RCC 7860 (cell line): ENCODE measurements at places on chromosomes 2 and 18.

DNA sequence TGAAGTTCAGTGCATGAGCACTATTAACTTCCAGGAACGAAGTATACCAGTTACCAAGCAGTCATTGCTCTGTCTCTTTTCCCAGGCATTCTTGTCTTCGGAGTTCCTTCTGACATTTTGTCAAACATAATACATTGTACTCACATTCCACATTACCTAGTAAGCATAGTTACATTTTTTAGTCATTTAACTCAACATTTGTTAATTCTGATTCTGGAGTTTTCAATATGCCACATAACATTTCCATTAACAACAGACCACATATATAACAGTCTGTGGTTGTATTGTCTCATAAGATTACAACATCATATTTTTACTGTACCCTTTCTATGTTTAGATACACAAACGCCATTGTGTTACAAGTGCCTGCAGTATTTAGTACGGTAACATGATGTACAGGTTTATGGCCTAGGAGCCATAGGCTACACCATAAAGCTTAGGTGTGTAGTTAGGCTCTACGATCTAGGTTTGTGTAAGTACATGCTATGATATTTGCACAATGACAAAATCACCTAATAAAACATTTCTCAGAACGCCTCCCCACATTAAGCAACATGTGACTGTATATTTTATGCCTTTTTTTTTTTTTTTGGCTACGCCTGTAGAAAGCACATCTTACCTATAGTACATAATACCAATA, 187.1 kb downstream of the DYM start:
- DNase-seq = no peak

GRCh38 chr18:8952769-8953760, 149.4 kb upstream of the NDUFV2 start:
- DNase-seq = no peak

- no peak for DNase-seq
Measured at GRCh38 chr2:44580875-44581515, 219.2 kb downstream of the CAMKMT start.

DNA sequence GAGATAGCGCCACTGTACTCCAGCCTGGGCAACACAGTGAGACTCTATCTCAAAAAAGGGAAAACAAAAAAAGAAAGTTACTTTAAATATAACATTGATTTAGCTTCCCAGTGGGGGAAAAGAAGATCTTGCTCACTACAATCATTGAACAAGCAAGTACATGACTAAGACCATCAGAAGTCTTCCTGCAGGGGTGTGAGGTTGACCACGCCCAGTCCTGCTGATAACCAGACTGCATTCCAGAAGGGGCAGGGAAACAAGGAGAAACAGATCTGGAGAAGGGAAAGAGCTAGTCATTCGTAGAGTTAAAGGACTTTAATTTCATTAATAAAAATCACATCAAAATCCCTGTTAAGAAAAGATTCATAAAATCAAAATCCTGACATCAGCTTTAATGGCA, 77.5 kb downstream of the EPHA4 start:
- DNase-seq = no peak

GRCh38 chr2:10917927-10918326, 6.2 kb downstream of the KCNF1 start:
- no peak for DNase-seq

DNA sequence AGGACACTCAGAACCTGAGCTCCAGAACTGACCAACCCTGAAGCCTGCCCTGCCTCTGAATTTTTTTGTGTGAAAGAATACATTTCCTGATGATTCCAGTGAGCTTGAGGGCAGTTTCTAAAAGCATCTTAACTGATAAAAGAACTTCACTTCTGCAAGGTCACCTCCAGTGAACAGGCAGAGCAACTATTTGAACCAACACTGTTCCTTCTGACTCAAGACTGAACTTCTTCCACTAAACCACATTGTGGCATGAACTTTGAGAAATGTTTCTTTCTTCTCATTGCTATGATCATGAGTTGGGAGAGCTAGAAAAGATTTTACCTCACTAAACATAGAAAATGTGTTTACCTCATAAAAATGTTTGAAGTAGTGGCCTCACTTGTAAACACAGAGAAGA, 83.8 kb upstream of the SERTAD2 start:
- DNase-seq = no peak

DNA sequence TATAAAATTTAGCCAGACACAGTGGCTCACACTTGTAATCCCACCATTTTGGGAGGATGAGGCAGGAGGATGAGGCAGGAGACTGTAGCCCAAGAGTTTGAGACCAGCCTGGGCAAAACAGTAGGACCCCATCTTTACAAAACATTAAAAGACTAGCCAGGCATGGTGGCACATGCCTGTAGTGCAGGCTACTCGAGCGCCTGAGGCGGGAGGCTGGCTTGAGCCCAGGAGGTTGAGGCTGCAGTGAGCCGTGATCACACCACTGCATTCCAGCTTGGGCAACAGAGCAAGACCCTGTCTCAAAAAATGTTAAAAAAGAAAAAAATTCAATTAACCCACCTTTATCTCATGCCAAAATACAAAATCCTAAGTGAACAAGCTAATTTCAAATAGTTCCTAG, 4.0 kb downstream of the REV1 start:
- DNase-seq = no peak

DNA sequence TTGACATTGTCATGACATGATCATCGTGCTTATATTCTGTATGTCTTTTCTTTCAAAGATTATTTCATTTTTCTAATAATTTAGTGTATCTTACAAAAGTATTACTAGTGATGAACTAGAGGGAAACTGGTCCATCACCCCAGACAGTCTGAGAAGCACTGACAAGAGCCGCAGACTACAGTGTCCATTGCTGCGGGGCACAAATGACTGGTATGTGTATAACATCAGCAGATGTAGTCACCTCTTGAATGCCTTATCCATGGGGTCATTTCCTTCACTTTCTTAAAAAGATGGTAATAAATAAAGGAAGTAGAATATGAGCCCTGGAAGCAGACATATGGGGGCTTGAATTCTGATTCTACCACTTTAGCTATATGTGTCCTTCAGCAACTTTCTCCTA, 29.6 kb downstream of the NEMP2 start:
- no peak for DNase-seq

- DNase-seq = no peak
Measured at GRCh38 chr18:4511166-4511565, 56.1 kb upstream of the DLGAP1 start.

GRCh38 chr2:128817813-128818212, 499.1 kb upstream of the HS6ST1 start:
- no peak for DNase-seq

DNA sequence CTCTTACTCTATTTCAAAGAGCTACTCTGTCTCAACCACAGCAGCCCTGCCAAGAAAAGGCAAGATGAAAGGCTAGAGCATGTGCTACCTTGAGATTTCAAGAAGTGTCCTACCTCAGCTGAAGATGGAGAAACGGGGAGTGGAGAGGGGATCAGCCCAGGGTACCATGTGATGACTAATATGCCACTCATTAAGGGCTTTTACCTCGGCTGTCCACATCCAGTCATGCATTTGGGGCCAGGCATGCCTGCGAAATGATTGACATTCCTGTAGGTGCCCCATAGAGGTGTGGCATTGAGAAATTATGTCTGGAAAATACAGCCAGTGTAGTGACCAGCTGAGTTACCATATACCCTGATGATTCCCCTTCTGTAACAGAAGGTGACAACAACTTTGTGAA, 96.1 kb downstream of the NRP2 start:
- no peak for DNase-seq

GRCh38 chr2:58032016-58032763, 14.4 kb upstream of the VRK2 start:
- no peak for DNase-seq

GRCh38 chr2:237371856-237372255, 42.1 kb downstream of the COL6A3 start:
- DNase-seq = no peak

- no peak for DNase-seq
Measured at GRCh38 chr2:9394816-9395215, 28.5 kb downstream of the ITGB1BP1 start.

GRCh38 chr2:191692502-191693115, 14.7 kb downstream of the NABP1 start:
- DNase-seq = no peak

GRCh38 chr2:54079331-54079730, 36.1 kb upstream of the ACYP2 start:
- no peak for DNase-seq

DNA sequence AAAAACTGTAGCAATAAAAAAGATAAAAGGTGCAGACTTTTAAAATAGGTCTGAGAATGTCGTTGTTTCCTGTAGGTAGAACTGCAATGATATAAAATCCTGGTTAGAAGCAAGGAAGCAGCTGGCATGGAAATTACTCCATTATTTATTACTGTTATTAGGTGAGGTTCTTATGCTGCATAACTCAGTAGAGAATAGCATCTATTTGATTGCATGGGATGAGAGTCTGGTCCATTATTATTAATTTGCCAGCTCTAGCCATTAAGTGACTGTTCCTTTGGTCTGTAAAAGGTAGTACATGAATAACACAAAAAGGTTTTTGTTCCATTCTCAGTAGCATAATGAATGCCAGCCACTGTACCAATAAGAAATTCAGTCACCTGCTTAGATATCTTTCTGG, 358.6 kb downstream of the RBM43 start:
- no peak for DNase-seq

DNA sequence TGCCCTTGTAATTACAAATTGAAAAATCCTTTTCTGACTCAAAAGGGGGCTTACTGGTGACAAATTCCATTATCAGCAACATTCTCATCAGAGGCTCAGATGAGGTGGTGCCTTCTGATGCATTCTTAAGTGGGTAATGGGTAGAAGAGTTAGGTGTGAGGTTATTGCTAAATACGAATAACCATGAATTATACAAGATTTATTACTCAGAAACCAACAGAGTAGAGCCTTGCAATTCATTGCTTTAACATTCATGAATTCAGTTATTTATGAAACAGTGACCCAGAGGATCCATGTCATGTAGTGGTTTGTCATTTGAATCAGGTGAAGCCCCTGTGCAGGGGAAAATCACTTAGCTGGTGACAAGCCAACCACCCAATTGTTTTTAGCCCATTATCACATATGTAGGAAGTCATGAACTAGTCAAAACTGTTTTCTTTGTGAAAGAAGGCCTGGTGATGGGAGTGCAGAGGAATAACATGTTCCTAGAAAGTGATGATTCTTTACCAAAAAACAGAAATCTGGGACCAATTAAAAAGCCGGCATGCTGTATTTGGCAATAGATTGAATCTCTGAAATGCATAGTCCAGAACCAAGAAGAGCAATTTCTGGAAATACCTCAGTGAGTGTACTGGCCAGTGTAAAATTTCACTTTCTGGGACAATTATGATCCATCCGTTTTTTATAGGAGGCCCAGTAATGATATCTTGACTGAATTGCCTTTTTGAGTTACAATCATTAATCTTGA, 70.2 kb downstream of the CRIM1 start:
- no peak for DNase-seq

- DNase-seq = no peak
Measured at GRCh38 chr2:184006998-184007397, 591.3 kb upstream of the ZNF804A start.

DNA sequence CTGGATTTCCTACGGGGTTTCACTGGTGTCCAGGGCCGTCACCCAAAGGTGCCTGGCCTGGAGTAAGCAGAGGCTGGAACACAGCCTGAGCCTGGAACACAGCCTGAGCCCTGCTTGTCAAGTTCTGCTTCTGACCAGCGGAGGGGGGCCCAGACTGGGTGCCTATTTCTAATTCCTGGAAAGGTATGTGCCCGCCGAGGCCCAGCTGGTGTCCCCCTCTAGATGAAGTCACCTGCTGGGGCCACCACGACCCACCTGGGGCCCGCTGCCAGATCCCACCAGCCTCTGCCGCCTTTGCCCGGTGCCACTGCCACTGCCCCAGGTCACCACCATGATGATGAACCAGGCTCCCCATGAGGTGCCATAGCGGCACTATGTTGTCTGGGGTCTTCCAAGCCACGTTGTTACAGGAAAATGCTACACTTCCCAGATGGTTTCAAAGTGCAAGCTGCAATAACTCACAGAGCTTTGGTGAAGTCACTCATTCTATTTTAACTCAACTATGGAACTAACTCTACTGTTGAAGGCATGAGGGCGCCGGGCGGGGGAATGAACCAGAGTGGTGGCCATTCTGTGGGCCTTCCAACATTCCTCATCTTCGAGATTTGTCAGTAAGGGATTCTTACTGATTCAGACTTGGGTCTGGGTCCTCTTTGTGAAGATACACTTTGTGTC, 40.9 kb upstream of the LAPTM4A start:
- DNase-seq = no peak

GRCh38 chr2:128069769-128070168, 21.2 kb upstream of the UGGT1 start:
- peak; percentile 19 for DNase-seq

DNA sequence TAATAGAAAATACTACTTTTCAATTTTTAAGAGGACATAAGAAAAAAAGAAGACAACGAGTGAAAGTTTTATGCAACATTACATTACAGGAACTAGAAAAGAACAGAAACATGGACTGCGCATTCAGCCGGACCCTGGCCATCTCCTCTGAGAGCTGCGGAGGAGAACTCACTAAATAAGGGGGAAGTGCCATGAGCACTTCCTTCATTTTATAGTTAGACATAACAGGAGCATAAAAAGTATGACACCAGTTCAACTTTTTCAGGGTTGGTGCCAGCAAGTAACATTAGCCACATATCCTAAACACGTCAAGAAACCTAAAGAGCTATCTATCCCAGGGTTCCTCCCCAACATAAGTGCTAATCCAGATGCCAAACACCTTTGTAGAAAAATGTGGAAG, 78.0 kb upstream of the SERTAD2 start:
- DNase-seq = no peak

GRCh38 chr18:69725855-69726508, 221.7 kb downstream of the CD226 start:
- no peak for DNase-seq

GRCh38 chr2:64295326-64296139, 151.3 kb upstream of the PELI1 start:
- DNase-seq = no peak

DNA sequence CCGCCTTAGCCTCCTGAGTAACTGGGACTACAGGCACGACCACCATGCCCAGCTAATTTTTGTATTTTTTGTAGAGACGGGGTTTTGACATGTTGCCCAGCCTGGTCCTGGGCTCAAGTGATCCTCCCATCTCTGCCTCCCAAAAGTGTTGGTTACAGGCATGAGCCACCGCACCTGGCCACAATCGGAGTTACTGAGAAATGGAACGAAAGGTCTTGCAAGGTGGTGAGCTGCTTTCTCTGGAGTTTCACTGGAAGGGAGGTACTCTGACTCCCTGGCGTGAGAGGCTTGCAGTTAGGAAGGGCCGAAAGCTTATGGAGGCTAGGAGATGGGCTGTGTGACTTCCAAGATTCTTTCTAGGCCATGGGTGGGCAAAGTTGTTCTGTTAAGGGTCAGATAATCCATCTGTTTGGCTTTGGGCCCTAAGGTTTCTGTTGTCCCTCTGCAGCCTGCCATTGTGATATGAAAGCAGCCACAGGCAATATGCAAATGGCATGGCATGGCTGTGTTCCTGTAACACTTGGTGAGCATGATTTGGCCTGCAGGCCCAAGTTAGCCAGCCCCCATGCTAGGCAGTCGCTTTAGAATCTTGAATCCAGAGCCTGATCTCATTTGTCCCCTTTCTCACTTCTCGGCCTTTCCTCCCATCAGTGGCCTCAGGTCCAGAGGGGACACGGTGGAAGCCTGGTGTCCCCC, 7.9 kb downstream of the EFHD1 start:
- no peak for DNase-seq
